NCI-H1417 treated with DMSO at 0.1 percent for 48 hours (cell line): ENCODE measurements at places on chromosomes 6 and 20.

- DNase-seq: no peak
These were observed 10.5 kb upstream of the ZNF343 start for GRCh38 chr20:2519115-2519809.

DNA sequence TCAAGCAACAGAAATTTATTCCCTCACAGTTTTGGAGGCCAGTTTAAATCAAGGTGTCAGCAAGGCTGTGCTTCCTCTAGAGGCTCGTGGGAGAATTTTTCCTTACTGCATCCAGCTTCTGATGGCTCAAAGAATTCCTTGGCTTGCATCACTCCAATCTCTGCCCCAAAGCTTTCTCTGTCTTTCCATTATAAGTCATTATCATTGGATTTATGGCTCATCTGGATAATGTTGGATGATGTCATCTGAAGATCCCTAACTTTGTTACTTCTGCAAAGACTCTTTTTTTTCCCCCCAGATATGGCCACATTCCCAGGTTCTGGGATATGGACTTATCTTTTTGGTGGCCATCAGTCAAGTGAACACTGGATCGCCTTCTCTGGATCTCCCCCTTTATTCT lies 146.3 kb upstream of the B3GAT2 start:
- DNase-seq: no peak

DNA sequence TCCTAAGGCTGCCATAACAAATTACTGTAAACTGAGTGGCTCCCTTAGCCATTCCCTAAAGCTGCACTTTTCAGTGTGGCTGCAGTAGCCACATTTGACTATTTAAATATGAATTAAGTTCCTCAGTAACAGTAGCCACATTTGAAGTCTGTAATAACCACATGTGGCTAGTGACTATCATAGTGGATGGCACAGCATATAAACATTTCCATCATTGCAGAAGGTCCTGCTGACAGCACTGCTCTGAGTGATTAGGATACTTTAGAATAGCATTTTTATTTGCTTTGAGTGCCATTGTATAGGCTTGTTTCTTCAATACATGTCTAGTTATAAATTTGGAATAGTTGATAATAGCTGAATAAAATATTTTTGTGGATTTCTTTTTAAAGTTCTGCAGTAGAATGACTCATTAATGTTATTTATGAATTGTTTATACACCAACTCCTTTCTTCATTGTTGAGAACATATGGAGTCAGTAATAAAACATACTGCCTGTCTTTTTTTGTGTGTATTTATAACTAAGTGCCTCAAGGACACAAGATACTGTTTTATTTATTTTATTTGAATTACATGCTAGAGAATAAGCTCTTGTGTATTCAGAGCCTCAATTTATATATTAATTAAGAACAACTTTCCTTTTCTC lies 217.2 kb downstream of the CDKAL1 start:
- no peak for DNase-seq

DNA sequence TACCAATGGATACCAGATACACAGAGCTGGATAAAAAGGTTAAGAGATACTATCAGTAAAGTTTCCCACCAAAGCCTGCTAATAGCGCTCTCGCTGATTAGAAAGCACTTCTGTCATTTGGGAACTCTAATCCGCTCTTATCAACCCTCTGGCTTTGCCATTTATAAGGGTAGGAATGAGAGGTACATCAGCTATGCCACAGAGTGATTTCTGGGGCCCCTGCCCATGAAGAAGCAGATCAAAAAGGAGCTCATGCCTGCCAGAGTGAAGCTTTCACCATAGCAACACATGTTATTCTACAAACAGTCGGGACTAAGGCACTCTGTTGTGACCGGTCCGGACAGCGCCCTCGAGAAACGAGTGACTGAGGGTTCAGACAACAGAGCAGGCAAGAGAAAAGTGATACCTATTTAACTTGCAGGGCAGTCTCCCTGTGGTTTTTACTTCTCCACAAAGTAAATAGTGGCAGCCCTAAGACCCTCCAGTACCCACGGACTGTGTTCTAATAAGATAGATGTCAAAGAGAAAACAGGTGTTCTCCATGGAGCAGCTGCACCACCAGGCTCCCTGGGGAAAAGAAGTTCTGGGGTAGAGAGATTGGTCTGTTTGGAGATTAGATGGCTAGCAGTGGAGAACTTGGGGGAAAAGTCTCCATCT lies 5.6 kb downstream of the TRAM2 start:
- no peak for DNase-seq

- DNase-seq: no peak
These were observed 19.0 kb upstream of the UTRN start for GRCh38 chr6:144266091-144266649.
